CD4-positive, alpha-beta T cell treated with Interleukin-12 subunit alpha and Interleukin-12 subunit beta, for 1 hour (primary cell): ENCODE measurements at places on chromosomes 5 and 9.

DNA sequence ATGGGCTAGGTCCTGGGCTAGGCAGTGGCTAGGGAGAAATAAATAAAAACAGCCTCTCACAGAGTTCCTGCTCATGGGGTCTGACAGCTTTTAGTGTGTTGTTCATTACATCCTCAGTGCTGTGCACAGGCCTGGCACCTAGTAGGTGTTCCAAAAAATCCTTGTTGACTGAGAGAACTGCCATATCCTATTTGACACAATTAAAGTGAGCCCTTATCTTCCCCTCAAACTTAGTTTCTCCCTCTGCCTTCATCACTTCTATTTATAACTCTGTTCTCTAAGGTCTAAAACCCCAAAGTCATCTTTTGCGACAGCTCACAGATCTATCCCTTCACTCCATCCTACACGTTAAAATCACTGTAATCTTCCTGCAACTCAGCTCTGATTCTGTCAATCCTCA, 549.1 kb upstream of the DAP start:
- DNase-seq = no peak

GRCh38 chr5:95738072-95738471, 6.9 kb downstream of the RHOBTB3 start:
- no peak for DNase-seq

- peak; percentile 87 for DNase-seq
These were observed 12.8 kb upstream of the NDFIP1 start for GRCh38 chr5:142095651-142096330.

- no peak for DNase-seq
These were observed 20.0 kb downstream of the OGN start for GRCh38 chr9:92384375-92384774.

DNA sequence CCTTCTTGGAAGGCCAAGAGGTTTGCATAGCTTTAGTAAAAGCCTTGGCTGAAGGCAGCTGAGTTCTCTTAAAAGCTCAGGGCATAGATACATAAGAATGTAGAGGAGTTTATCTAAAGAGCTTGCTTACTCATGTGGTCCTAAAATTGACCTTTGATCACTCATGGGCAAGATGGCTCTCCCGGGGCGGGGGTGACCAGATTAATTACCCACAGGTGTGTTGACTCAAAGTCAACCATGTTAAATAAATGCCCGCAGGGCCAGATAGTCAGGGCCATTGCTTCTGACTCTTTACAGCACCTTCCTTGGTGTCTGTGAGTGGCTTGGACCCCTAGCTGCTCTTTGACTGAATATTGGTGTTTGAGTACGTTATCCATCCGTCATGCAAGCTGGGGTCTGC, 33.1 kb upstream of the GHR start:
- DNase-seq = no peak
